Motor neuron (in vitro differentiated cells): ENCODE measurements at places on chromosomes 4 and X.
A peak's percentile ranks its signal among the peaks of the same experiment; 100 is the strongest.

DNA sequence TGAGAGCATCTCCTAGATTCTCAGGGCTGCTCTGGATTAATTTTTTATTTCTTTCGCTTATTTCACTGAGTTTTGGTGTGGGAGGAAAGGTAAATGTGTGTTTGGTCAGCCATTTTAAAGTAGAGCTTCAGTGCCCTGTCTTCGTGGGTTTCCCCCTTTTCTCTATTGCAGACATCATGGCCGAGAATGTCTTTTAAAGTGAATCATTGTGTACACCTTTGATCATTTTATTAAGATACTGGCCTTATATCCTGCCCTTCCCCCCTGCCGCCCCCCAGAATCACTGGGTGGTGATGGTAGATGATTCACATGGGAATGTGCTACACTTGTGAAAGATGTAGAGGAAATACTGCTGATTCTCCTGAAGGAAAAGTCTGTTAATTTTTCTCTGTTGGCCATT, 23.8 kb downstream of the CDKL5 start:
- ATAC-seq, result no peak

DNA sequence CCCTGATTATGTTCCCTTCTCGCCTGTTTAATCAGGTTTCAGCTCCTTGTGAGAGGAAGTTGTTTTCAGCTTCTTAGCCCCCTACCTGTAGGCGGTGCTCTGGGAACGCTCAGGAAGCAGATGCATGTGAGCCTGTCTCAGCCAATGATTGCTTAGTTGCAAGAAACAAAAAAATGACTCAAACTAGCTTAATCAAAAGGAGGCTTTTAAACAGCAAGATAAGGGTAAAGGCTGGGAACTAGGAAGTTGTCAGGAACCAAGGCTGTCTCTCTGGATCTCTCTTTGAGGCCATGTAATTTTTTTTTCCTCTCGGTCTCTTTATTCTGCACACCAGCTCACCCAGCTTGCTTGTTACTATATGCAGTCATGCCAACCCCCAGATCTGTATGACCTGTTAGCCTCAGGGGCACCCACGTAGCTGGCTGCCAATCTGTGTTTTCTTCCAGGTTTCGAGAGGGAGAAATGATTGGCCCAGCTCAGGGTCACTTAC, 109.1 kb downstream of the PTTG2 start:
- ATAC-seq, result no peak

DNA sequence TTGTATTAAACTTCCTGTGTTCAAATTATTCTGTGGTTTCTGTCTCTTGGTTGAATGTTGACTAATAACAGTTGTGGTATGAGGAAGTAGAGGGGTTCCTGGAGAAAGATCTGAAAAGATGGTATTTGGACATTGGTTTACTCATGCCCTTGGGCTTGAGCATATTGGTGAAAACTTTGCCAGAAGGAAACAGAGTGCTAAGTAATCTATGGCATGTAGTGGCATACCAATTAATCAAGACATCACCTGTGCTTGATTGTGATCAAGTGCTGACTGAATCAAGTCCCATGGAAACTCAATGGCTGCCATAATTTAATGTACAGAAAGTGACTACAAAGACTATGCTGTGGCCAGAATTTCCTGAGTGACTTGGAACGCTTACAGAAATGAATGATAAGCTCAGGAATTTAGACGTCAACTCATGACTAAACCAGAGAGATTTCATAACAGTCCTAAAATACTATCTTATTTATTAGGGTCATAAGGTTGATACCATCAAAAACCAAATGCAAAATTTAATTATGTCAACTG, 2062.9 kb downstream of the ARAP2 start:
- ATAC-seq, result peak; percentile 88

DNA sequence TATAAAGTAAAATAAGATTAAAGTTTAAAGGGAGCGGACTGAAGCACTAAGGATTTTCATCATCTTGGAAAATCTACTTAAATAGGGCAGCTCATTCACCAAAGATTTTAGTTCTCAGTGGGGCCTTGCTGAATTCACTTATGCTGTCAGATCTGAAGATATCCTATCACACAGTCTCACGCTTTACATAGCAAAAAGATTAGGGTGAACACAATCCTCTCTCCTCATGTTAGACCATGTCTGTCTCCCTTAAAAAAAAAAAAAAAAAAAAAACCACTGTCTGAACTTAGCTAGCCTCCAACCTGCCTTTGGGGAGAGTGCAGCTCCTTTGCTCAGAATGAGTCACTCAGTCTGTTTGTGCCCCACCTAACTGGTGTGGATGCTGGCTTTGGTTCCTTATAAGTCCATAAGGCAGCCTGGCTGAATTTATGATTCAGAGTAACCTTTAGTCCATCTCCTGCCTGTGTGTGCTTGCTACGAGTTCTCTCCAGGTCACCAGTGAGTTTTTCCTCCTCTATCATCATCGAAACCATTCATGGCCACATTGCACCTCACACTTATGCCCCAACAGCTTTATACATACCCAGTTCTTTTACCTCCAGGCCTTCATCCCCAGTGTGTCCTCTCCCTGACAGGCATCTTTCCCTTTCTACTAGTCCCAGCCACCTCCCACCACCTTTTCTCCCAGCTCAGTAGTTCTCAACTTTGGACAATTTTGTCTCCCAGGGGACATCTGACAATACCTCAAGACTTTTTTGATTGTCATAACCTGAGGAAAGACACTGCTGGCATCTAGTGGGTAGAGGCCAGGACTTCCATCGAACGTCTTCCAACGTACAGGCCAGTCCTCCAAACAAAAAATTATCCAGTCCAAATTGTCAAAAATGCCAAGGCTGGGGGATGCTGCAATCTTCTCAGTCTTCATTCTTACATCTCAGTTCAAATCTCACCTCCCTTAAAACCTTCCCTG, 220.7 kb upstream of the EMCN start:
- no peak for ATAC-seq

DNA sequence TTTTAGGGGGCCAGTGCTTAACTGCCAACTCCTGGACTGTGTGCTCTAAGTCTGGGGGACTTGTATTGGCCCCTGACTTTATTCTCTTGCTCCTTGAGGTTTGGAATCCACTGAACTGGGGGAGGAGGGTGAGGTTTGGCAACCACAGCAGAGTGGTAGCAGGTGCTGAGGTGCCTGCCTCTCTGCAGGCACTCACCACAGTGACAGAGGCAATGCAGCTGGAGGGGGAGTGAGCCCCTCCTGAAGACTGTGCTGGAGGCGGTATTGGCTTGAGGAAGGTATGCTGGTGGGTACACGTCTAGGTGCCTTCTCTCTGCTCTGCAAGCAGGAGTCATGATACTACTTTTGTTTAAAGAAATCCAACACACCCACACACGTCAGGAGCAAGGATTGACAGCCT, 24.6 kb downstream of the CFAP299 start:
- ATAC-seq, result no peak

- ATAC-seq, result no peak
Observed at GRCh38 chr4:184329659-184330400, 112.2 kb upstream of the ENPP6 start.

GRCh38 chrX:6924443-6925077, 223.0 kb upstream of the STS start:
- ATAC-seq, result peak; percentile 79

- no peak for ATAC-seq
Observed at GRCh38 chrX:151183912-151184565, 7.7 kb downstream of the GPR50 start.

- no peak for ATAC-seq
Observed at GRCh38 chrX:10457092-10457491, 163.3 kb downstream of the MID1 start.

- no peak for ATAC-seq
Observed at GRCh38 chr4:188008377-188008776, 12.8 kb downstream of the ZFP42 start.

GRCh38 chr4:184953421-184953945, 64.8 kb upstream of the HELT start:
- no peak for ATAC-seq

- ATAC-seq, result no peak
Observed at GRCh38 chr4:109675181-109675580, 28.1 kb downstream of the CASP6 start.

- ATAC-seq, result no peak
Observed at GRCh38 chr4:158826057-158826456, 57.2 kb downstream of the FNIP2 start.

GRCh38 chrX:78237127-78237526, 90.3 kb downstream of the CYSLTR1 start:
- no peak for ATAC-seq

DNA sequence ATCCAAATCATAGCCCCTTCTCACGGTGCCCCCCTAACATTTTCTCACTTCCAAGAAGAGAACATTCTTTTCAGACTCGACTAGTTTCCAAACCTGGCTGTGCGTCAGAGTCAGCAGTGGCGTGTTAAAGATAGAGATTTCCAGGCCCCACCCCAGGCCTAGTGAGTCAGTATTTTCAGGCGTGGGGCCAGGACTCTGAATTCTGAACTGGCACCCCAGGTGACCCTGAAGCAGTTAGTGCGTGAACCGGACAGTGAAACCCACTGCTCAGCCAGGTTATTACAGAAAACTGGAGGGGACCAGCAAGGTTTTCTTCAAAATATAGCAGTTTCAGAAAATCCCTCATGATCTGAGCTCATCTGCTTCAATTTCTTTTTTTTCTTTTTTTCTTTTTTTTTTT, 35.0 kb upstream of the BCOR start:
- no peak for ATAC-seq

DNA sequence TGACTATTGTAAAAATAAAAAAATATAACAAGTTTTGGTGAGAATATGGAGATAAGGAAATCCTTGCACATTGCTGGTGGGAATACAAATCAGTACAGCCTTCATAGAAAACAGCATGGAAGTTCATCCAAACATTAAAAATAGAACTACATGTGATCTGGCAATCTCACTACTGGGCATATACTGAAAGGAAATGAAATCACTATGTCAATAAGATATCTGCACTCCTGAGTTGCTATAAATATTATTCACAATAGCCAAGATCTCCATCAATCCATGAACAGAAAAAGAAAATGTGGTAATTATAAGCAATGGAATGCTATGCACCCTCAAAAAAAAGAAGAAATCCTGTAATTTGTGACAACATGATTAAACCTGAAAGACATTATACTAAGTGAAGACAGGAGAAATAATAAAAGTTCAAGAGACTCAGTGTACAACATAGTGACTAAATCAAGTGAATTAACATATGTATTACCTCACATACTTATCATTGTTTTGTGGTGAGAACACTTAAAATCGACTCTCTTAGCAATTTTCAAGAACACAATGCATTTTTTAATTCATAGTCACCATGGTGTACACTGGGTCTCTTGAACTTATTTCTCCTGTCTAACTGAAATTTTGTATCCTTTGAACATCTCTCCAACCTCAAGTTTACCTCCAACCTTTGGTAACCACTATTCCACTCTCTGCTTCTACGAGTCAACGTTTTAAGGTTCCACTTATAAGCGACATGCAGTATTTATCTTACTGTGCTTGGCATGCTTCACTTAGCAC, 1703.7 kb upstream of the AGA start:
- no peak for ATAC-seq

DNA sequence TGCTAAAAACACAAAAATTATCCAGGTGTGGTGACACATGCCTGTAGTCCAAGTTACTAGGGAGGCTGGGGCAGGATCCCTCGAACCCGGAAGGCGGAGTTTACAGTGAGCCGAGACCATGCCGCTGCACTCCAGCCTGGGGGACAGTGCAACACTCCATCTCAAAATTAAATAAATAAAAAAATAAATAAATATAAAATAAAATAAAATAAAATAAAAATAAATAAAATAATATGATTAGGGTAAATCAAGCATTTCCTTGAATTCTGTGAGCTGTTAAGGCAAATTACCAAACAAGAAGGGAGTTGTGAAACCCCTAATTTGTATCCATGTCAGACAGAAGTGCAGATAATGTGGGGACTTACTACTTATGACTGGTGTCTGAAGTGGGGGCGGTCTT, 1928.9 kb upstream of the IGFBP7 start:
- ATAC-seq, result no peak

- no peak for ATAC-seq
Observed at GRCh38 chr4:183443655-183444213, 702 bp upstream of the CDKN2AIP start.

GRCh38 chrX:55484948-55485347, 4.7 kb downstream of the USP51 start:
- no peak for ATAC-seq

GRCh38 chr4:77959566-77960338, 97.1 kb downstream of the MRPL1 start:
- no peak for ATAC-seq

DNA sequence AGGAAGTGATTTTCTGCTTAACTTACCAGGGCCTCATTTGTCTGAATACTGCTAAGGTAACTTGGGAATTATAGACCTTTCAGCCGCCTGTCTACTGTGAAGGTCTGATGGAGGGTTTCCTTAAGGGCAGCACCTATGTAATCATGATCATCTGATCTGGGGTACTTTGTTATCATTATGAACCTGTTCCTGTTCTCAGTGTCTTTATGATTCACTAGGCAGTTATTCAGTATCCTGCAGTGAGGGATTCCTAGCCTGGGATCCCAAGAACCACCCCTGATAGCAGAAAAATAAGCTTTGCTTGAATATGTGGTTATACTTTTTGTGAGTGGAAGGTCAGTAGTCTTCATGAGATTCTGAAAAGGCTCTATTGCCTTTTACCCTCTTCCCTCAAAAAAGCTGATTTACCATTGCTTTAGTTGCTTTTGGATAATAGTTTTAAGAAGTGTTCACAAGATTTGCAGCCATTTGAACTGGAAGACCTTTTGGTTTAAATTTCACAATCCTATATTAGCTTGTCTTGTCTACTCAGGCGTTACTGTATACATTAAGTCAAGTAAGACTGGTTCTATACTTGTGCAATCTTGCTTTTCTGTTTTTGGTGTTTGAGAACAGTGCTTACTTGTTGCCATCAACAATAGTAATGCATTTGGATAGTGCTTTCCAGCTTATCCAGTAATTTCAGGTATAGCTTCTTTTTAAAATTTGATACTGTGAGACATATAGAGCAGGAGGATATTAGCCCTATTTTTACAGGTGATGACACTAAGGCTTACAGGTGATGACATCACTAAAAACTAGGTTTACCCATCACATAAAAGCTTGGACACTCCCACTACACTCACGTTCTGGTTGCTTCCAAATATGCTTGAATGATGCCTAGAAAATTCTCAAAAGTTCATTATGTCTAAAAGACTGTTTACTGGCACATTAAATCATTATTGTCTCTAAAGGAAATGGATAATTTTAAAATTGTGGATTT, 60.0 kb downstream of the FHIP1A start:
- ATAC-seq, result no peak

DNA sequence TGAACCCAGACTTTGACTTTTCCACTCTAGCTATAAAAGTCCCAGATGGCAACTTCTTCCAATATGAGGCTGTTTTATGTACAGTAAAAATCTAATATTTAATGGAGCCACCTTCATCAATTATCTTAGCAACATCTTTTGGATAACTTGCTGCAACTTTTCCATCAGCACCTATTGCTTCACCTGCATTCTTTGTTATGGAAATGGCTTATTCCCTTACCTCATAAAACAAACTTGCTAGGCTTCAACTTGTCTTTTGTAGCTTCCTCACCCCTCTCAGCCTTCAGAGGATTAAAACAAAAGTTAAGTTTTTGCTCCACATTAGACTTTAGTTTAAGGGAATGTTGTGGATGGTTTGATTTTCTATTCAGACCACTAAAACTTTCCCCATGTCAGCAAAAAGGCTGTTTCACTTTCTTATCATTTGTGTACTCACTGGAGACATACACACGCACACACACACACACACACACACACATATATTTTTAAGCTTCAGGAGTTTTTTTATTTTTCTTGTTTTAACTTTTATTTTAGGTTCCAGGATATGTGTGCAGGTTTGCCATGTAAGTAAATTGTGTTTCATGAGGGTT, 1296.1 kb upstream of the PABPC4L start:
- no peak for ATAC-seq
